ENCODE measurements at places on chromosomes 2 and 18.
A peak's percentile ranks its signal among the peaks of the same experiment; 100 is the strongest.

DNA sequence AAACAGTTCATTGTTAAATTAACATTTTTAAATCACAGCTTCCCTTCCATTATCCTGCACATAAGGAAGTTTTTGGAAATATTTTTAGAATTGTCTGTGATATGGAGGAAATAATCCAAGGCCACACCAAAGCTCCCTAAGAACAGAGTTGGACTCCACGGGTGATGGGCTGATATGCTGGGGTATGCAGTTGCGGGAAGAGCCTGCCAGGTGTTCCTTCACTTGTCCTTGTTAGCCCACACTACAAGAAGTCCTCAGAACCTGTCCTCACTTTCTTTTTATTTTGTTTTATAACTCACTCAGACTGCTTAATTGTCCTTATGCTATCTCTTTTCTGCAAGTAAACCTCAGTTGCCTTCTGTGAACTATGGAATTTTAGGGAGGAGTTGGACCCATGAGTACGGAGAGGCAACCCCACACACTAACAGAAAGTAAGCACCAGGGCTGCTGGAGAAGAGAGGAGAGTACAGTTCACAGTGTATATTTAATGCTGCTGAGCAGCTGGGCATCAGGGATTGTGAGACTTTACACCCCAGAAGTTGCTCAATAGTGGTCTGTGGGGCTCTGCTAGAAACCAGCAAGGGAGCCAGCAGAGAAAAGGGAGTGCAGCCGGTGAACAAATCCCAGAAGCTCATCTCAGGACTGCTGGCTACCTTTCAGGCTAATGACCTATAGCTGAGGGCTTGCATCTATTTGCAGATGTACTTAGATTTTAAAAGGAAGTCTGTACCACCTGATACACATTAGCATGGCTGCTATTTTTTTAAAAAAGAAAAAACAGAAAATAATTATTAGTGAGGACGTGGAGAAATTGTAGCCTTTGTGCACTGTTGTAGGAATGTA is 280.1 kb upstream of the STON1 start:
- peak; percentile 90 for DNase-seq

GRCh38 chr2:218344090-218344754 is 12.4 kb upstream of the CATIP start:
- DNase-seq, result no peak

- DNase-seq, result peak; percentile 57
Observed at GRCh38 chr2:108927936-108928659, 60.9 kb downstream of the EDAR start.

DNA sequence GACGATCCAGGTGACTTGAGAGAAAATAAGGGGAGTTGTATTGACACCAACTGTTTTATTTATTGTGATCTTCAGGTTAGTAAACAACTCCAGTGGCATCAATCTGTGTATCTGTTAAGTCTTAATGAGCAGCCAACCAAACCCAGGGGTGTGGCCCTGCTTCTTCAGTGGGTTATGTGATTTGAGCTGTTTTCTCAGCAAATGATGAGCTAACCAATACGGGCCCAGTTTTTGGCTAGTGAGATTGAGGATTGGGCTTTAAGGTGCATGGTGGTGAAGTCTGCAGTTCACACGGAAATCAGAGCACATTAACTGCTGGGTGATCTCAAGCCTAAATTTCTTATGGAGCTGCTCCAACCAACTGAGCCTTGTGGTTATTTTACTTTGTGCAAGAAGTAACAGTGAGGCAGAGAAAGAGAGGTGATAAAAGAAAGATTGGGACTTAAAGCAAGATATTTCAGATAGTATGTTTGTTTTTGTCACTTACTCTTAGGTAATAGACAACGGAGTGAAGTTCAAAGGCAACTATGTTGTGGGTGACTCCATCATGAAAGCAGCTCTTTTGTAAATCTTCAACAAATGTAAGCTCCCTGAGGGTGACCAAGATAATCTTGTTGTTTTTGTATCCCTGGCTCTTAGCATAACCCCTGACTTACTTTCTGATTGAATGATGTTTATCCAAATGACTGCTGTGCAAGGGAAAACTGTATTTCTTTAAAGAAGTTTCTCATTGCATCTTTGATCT is 2.4 kb downstream of the MTCL1 start:
- DNase-seq, result peak; percentile 84

DNA sequence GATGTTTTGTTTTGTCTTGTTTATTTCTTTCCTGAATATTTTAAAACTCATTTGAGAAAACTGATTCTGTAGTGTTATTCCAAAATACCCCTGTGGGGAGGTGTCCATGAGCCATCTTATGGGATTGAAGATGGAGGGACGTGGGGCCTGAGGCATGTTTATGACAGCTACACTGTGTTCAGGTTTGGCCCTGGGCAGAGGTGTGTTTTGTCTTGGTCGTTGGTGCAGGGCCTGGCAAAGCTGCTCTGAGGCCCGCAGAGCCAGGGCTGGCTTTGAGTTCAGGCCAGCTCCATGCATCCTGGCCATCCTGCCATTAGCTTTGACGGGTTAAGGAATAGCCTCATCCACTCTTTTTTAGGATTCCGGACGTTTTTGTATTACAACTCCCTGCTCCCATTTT is 68.9 kb downstream of the TMEM18 start:
- no peak for DNase-seq

GRCh38 chr2:206798000-206798399 is 32.6 kb downstream of the FASTKD2 start:
- DNase-seq, result no peak

DNA sequence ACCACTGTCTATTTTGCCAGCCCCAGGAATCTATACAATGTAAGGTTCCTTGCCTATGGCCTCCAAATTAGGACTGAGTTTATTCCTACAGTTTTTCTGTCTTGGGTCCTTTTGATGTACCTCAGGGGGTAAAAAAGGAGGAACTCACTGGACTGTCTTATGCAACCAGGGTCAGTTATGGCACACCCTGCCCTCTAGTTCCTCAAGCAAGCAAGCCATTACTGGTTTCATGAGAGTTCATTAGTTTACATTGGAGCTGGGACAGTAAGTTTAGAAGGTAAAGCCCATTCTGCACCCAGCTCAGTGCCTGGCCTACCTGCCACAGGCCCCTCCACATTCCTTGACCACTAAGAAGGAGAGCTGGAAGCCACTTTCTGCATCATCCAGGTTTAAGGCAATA is 68.7 kb upstream of the WIPF1 start:
- no peak for DNase-seq

DNA sequence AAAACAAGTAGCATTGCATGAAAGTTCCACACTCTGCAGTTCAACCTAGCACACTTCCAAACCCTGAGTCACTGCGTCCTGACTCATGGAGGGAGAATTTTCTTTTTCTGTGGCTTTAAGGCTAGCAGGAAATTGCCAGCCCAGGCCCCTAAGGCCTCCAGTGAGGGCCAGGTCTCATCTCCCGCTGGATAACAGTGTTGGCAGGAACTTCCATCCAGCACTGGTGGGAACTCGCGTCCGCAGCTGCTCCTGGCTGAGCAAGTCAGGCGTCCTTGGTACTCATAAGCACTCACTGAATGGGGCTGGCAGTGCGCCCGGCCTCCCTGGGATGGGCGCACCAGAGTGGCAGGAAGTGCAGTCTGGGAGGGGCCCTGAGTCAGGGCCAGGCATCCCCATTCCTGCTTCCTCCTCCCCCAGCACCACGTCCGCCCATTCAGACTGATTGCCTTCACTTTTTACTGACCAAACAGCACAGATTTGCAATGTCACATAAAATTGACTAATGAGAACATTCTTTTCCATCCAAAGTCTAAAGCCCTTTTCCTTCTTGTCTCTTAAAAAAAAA is 14.3 kb downstream of the MALL start:
- DNase-seq, result peak; percentile 98

Measured in fibroblast of villous mesenchyme (primary cell).